ENCODE measurements at places on chromosomes 7 and 10.

- no peak for DNase-seq
Measured at GRCh38 chr10:108375691-108376090, 1211.2 kb upstream of the SORCS1 start.

- DNase-seq, result no peak
Measured at GRCh38 chr10:127908106-127908958, 1.4 kb downstream of the PTPRE start.

GRCh38 chr10:77087366-77087765 lies 550.2 kb downstream of the KCNMA1 start:
- DNase-seq, result no peak

DNA sequence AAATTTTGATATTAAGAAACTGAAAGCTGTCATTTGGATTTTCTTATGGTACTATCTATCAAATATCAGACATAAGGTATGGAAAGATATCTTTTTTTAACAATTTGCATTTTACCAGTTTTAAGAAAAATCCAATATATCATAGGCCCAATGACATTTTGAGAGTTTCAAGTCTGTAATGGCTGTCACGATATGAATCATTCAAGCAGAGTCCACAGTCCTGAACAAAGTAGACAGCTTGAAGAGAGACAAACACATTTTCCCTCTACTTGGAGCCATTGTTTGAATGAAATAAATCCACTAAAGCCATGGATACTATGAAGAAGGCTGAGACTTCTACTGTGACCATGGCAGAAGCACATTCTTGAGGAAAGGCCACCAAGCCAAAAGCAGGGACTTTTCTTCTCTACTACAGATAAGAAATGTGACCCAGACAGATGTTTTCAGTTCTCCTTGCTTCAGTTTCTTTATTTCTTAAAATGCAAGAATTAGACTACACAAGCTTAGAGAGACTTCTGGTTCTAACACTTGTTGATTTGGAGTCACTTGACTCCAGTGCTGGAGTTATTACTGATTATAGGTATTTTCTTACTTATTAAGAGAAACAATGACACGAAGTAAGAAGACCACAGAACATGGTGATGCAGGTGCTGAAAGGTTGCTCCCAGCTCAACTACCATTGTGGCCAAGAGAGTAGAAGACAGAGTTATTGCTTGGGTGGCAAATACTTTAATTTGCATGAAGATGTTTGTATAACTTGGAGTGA lies 429.1 kb downstream of the KIF20B start:
- DNase-seq, result no peak

DNA sequence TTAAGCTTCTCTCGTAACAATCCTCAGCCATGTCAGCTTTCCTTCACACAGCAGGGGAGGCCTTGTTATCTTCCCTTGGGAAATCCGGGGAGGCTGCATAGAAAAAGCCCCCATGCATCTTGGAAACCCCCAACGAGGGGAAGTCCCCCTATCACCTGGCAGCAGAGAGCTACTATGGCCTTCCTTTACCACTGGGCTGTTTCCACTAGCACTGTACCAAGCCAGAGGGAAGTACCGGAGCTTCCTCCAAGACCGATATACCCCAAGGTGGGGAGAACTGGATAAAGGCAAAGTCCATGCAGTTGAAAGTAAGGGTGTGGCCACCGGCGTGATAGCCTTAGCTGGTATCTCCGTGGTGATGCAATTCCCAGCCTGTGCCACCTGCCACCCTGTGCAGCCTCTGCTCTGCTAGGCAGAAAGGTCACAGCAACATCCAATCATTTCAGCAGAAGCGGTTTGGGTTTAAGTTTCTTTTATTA lies 4.4 kb upstream of the CLIP2 start:
- no peak for DNase-seq

- DNase-seq, result no peak
Measured at GRCh38 chr10:49362596-49363260, 33.2 kb downstream of the DRGX start.

DNA sequence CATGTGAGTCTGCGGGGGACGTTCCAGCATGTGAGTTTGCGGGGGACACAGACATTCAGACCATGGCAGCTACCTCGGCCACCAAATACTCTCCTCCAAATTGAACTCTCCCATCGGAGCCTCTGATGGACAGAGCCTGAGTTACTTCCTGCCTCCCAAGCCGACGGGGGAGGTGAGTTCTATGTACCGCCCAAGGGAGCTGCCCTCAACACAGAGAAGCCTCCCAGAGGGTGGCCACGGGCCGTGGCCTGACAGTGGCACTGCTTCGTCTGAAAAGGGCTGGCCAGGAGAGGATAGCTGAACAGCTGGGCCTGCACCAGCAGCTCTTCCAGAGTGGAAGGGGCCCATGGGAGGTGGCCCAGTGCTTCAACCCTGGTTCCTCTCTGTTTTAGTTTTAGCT lies 274.5 kb upstream of the PPP2R2D start:
- no peak for DNase-seq

All from stimulated activated CD4-positive, alpha-beta T cell treated with anti-CD3 and anti-CD28 coated beads, Interleukin-4, amount 100 ng/mL, for 1 hour (primary cell).